ENCODE measurements at places on chromosomes 2 and 18.

DNA sequence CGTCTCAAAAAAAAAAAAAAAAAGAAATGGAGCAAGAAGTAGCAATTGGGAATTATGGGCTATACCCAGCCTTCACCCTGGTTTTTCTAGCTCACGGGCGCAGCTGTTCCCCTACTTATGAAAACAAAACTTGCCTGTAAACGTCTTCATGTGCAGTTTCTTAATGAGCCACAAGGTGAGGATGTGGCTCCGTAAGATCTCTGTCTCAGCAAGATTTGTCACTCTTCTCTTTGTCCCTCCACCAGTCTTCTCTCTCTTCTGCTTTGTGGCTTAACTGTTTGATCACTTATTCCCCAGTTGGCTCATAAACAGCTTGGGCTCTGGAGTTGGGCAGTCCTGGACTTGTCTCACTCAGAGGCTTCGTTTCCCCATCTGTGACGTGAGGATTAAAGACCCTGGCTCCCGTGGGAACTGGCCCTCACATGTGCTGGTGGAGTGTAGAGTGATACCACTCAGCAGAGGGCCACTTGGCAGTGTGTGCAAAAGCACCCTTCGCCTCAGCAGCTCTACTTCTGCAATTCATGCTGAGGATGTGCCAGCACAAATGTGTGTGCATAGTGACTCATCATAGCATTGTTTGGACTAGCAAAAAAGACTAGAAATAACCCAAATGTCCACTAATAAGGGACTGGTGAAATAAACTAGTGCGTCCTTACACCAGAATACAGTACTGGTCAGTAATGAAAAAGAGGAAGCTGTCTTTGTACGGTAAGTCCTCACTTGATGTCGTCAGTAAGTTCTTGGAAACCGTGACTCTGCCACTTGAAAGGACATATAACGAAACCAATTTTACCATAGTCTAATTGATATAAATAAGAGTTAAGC is 8.7 kb downstream of the CEP68 start:
- no peak for DNase-seq

DNA sequence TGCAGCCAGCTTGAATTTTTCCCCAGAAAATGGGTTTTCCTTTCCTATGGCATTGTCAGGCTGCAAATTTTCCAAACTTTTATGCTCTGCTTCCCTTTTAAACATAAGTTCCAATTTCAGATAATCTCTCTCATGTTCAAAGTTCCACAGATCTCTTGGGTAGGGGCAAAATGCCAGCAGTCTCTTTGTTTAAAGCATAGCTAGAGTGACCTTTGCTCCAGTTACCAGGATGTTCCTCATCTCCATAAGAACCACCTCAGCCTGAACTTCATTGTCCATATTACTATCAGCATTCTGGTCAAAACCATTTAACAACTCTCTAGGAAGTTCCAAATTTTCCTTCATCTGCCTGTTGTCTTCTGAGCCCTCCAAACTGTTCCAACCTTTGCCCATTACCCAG is 68.3 kb downstream of the SGPP2 start:
- no peak for DNase-seq

DNA sequence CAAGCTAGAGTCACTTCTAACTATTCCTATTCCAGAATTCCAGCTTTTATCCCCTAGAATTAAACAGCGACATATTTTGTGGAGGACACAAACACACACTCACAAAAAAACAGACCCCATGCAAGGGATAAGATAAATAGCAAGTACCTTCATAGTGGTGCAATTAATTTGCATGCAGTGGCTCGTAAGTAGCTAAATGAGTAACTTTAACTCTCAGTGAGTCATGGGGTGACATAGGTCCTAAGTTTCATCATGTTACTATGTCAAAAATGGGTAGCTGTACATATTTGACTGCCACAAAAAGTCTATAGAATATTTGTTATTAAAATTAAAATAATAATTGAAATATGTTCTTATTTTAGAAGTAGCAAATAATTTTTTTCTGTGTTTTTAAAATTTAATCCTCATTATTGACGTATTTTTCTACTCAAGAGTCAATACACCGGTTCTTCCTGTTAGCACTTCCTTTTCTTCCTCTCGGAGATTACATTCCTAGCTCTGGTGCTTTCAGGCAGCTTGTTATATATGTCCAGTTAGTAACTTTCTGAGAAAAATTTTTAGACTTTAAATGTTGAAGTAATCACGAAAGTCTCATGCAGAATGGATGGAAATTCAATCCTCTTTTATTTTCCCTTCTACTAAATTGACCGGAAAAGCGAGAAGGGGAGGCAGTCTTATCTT is 247.0 kb downstream of the KCNH7 start:
- DNase-seq = no peak

DNA sequence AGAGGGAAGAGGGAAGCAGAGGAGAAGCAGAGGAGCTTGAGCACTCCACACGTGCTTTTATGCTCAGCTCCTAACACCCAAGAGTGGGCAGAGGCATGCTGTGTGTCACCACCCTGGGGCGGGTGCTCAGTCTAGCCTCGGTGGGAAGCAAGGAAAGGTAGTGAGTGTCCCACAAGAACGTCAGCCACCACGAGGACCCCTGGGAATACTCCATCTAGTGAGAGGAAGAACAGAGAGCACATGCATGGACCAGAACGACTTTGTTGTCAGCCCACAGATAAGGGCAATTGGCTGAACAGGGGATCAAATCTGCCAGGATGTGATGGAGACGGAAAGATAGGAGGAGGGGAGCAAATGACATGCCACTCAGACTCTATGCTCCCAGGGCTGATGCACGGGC is 83.4 kb downstream of the XDH start:
- DNase-seq = no peak

DNA sequence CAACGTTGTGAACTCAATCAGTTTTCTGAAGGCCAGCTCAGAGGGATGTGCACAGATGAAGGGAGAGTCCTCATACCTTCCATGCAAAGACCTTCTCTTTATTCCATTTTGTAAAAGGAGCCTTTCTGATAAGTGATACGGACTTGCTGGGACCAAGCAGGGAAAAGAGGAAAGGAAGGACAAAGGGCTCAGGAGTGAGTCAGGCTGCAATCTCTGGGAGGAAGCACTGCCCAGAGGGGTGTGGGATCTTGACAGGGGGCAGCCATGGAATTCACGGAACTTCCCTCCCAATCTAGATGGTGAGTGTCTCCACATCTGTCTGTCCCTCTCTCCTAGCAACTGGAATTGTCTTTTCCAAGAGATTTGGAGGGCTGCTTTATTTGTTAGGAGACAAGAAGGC is 281.4 kb upstream of the CELF4 start:
- no peak for DNase-seq

DNA sequence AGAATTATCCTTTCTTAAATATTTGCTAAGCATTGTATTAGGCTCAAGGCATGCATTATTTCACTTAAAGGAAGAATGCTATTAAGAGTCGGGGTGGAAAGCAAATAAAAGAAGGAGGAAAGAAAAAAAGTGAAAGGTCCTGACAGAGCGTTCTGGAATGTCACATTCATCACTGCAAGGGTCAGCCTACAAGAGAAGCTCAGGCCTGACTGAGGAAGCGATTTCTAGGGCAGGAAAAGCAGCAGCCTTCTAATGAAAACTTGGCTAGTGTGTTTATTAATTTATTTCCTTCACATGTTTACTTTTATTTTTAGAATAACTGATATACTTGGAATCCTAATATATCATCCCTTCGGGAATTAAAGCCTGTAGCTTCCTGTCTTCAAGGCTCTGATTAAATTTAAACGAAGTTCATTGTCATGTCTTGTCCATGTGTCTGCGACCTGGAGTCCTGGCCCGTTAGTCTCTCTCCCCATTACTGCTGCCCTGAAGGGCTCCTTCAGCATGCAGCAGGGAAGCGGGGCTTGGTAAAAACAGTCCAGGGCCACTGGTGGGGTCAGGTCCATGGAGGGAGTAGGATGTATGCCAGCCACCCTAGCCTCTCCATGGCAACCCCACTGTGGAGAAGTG is 119.2 kb upstream of the CCDC68 start:
- no peak for DNase-seq

DNA sequence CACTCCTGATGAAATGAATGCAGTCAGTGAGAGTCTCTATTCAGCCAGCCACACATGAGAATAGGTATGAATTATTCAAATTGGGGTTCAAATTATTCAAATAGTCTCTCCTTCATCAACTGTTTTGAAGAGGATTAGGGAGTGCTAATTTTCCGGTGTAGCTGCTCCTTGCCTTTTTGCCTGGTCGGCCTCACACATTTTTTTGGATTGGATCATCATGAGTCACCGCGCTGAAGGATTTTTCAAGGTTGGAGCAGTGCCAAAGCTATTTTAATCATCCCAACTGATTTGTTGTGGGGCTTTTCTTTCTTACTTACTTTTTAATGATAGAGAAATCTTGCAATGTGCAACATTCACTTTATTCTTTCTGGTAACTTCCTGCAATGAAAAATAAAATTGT is 2.4 kb upstream of the DTNA start:
- no peak for DNase-seq

DNA sequence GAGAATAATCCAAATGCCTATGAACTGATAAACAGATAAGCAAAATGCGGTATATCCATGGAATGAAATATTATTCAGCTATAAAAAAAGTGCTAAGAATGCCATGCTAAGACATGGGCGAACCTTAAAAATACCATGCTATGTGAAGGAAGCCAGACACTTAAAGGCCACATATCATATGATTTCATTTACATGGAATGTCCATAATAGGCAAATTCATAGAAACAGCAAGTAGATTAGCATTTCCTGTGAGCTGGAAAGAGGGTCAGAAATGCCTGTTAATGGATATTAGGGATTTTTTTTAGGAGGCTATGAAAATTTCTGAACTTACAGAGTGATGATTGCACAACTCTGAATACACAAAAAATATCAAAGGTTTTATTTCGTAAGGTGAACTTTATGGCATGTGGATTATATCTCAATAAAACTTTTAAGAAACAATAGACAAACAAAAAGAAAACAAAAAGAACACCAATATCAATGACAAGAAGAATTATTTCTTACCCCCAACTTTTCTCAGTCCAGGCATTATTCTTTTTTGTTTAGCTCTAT is 1207.7 kb downstream of the SUCLG1 start:
- no peak for DNase-seq

DNA sequence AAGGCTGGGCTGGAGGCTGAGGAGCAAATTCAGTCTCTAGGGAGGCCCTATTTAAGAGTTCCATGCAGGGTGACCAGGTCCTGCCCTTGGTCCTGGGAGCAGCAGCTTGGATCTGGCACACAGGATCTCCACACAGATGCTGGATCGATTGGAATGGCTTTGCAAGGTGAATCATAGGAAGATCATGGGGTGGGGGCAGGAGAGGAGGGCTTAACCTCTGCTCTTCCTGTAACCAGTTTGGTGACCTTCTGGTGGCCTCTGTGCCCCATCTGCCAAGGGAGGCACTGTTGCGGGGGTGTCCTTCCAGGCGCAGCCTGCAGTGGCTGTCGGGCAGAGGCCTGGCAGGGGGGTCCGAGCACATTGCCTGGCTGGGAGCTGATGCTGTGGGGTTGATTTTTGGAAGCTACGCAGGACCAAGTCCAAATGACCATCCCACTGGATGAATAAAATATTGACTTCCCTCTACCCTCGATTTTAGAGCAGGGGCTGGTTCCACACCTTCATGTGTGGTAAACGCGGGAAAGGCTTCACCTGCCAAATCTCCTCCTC is 79.7 kb downstream of the EDAR start:
- no peak for DNase-seq

DNA sequence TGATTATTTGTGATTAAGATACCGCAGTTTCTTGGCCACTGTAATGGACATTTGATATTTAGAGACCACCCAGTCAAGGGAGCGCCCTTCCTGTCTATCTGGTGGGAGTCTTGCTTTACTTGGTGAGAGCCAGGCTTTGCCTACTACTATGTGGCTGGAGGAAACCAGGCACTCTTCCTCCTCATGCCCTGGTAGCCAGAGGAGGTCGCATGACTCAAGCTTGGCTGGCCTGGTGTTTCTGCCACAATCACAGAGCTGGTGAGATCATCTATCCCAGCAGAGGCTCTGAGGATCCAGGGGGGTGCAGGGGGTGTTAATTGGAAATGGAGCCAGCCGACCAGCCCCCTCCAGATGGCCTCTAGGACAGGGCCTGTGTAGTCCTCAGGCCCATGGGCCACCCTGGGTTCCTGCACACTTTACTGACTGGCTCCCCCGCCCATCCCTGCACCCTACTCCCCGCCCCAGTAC is 46.8 kb upstream of the BIN1 start:
- DNase-seq = no peak

DNA sequence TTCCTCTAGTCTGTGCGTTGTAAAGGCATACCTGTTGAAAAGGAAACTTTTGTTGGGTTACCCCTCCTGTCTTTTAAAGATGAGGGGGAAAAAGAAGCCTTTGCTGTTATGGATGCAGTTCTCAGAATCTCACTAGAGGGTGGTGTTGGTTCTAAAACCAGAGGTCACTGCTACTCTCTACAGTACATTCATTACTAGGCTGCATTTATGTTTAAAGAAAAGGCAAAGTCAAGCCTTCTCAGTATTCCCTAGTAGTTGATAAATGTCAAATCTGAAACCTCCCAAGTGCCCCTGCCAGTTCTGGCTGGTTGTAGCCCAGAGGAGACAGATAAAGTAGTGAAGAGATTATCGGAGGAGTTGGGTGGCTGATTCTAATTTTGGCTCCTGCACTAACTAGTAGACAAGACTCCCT is 1.4 kb upstream of the PLCL1 start:
- no peak for DNase-seq

DNA sequence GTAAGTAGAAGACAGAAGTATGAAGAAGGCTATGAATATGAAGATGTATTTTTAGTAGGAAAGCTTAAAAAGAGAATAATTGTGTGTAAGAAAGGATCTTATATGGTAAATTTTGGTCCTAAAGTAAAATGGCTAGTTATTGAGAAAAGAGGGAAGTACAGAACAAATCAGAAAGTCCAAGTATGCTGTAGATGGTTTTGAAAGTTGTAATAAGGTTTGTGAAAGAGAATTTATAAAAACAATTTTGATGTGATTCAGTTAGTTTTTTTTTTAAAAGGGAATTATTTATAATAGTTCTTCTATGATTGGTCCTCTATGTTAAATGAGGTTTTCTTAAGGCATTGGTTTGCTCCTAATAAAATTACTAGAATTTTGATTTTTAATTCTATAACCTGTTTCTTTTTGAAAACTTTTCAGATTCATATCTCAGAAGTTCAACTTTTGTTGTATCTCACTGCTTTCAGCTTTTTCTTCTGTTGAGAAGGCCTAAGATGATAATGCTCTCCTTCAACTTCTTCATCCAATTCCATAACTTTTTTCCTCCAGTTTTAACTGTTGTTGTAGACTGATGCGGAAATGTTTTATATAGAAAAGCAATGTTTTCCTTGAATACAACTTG is 322.7 kb downstream of the NOL4 start:
- no peak for DNase-seq

DNA sequence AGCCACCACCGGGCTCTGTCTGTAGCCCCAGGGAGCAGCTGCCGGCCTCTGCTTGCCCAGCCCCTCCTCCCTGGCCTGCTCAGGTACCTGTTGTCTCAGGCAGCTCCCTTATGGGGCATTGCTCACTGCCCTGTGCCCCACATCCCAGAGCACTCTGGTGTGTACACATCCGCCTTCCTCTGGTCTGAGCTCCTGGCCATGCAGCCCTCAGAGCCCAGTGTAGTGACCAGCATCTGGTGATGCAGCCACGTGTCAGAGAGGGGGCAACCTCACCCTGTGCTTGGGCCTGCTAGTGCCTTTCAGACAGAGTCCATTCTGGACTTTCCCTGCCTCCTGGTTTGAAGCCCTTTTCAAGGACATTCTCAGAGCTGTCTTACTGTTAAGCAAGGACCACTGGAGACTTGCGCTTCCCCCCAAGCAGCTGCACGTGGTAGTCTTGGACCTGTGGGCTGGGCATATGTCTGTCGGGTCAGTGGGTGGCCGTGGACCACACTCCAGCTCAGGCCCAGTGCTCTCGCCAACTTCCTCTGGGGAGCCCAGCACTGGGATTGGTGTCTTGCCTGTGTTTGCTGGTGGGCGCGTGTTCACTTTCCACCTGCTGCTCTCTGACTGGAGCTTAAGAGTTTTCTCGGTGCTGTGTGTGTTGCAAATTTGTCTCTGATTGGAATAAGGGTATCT is 30.7 kb downstream of the DGKD start:
- DNase-seq = no peak

All from cortex of kidney (tissue), 1 donor.